Upper lobe of left lung (tissue), 6 donors: ENCODE measurements at places on chromosomes 5 and 9.

DNA sequence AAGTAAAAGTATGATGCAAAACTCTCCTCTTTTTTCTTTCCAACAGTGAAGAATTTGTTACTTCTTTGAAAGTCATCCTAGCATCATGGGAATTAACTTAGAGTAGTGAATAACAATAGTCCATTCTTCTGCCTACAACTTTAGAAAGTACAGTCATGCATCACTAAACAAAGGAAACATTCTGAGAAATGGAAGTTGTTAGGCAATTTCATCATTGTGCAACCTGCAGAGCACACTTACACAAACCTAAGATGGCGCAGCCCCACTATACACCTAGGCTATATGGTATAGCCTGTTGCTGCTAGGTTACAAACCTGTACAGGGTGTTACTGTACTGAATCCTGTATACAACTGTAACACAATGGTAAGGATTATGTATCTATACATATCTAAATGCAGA lies 1209.3 kb upstream of the C9orf72 start:
- no peak for DNase-seq

- DNase-seq: no peak
Measured at GRCh38 chr5:82314964-82315758, 37.0 kb upstream of the RPS23 start.

DNA sequence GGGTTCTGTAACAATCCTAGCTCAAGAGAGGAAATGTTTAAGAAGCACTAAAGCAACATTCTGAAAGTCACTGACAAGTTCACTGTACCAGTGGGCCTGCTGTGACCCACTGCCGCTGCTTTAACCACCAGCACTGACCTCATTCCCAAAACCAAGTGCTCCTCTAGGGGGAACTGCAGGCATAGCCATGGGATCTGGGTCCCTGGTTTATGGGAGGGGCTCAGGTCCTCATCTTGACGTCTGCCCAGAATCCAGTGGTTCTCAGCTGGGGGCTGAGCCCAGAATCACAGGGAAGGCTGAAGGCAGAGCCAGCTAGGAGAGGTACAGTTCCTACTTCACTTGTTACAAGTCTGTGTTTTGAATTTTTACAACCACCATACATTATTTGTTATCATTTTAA lies 36.1 kb upstream of the SLC2A8 start:
- DNase-seq: no peak

DNA sequence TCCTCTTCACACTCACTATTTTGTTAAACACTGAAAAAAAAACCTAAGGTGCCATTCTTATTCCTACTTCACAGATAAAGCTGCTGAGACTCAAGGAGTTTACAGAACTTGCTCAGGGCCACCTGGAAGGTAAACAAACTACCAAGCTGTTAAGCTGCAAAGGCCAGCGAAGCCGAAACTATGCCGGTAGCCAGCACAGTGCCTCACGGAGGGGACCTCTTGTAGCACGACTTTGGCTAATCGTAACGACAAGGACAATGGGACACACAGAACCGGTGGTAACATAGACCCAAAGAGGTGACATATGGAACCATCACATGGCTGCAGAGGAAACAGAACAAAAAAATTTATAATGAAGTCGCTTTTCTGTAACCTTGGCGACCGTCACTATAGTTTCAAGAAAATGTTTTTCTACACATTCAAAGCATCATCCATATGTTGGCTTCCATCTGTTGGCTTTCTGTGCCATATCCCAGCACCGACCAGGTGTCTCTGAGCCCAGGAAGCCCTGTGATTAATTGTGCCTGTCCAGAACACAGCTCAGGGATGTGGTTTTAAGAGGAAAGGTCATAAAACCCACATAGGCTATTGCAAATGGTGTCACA lies 60.3 kb downstream of the S1PR3 start:
- no peak for DNase-seq

- DNase-seq: no peak
Measured at GRCh38 chr5:142703153-142703552, 17.3 kb upstream of the FGF1 start.
